ENCODE measurements at places on chromosomes 4 and X.

- no peak for DNase-seq
These were observed 72.6 kb downstream of the ANK2 start for GRCh38 chr4:113122066-113122465.

- no peak for DNase-seq
These were observed 2313.1 kb upstream of the AGA start for GRCh38 chr4:179755322-179755721.

DNA sequence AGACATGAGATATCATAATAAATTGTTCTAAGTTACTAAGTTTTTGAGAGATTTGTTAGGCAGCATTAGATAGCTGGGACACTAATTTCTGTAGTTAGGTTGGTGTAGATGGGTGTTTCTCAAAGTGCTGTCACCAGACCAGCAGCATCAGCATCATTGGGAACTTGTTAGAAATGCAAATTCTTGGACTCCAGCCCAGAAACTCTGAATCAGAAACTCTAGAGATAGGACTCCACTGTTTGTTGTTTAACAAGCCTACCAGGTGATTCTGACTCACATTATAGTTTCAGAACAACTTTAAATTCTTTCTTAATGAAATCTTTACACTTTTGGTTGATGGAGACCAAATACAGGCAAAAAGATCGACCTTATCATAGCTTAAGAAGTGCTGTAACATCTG lies 173.7 kb downstream of the PABPC4L start:
- DNase-seq = peak; percentile 74

- DNase-seq = no peak
These were observed 273.7 kb downstream of the PTTG2 start for GRCh38 chr4:38233727-38234480.

GRCh38 chr4:3240936-3241522 lies 7.9 kb upstream of the MSANTD1 start:
- DNase-seq = no peak

DNA sequence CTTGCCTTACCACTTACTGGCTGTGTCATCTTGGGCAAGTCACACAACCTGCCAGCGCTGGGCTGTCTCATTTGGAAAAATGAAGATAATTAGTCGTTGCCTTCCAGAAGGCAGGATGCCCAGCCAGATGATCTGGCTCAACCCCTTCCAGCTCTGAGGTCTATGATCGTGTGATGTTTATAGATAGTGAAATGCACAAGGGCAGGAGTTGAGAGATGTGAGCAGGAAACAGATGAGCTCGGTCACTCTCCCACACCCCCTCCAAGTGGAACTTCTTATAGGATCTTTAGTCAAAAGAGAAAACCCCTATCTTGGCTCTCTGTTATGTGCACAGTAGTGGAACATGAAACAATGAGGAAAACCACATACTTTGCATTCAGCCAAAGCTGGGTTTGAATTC lies 336.8 kb upstream of the PPARGC1A start:
- DNase-seq = no peak

DNA sequence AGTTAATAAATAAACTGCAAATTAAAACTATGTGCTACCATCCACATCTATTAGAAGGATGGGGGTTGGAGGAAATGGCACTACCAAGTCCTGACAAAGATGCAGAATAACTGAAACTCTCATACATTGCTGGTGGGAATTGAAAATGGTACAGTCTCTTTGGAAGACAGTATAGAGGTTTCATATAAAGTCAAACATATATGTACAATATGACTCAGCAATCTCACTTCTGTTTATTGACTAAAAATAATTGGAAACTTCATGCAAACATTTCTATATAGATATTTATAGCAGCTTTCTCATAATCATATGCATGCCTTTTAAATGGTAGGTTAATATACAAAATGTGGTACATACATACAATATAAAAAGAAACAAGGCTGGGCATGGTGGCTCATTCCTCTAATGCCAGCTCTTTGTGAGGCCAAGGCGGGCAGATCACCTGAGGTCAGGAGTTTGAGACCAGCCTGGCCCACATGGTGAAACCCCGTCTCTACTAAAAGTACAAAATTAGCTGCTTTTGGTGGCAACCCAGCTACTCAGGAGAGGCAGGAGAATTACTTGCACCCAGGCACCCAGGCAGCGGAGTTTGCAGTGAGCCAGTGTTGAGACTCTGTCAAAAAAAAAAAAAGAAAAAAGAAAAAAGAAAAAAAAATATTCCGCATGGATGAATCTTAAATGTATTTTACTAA lies 225.0 kb upstream of the CXXC4 start:
- no peak for DNase-seq

DNA sequence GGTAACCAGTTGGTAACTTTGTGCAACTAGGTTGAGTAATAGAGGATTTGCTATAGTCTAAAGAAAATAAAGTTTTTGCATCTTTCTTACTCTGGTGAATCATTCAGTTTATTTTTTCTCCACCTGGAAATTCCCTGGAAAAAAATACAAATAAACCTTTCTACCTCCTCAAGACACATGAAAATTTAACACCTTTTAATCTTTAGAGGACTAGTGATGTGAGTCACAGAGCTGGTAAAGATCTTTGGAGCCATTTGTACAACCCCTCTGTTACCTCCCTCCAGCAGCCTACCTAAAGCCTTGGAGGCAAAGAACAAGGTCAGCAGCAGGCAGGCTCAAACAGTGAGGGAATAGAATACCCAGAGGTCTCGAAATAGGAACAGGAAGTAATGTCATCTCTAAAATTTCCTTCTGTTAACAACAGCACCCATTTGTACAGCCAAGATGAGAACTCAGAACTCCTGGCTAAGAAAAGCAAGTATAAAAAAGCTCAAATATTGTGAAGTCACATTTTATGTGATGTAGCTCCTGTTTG lies 10.2 kb upstream of the MAOB start:
- no peak for DNase-seq

DNA sequence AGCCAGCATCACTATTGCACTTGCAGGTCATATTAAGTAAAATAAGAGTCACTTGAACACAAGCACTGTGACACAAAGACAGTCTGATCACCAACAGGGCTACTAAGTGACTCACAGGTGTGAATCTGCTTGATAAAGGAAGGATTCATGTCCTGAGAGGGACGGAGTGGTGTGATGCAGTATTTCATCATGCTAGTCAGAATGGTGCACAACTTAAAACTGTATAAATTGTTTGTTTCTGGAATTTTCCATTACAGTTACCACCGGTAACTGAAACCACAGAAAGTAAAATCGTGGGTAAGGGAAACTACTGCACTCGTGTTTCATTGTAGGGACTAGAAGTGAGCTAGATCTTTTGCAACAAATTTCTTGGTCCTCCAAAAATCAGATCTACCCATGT lies 109.7 kb downstream of the ELOVL6 start:
- no peak for DNase-seq
